ENCODE measurements at places on chromosomes 11 and 22.

- DNase-seq = no peak
Observed at GRCh38 chr11:22432291-22433093, 94.3 kb downstream of the SLC17A6 start.

- no peak for DNase-seq
Observed at GRCh38 chr11:76560219-76560618, 110.3 kb downstream of the LRRC32 start.

GRCh38 chr22:29693671-29694070 lies 26.1 kb upstream of the CABP7 start:
- no peak for DNase-seq

DNA sequence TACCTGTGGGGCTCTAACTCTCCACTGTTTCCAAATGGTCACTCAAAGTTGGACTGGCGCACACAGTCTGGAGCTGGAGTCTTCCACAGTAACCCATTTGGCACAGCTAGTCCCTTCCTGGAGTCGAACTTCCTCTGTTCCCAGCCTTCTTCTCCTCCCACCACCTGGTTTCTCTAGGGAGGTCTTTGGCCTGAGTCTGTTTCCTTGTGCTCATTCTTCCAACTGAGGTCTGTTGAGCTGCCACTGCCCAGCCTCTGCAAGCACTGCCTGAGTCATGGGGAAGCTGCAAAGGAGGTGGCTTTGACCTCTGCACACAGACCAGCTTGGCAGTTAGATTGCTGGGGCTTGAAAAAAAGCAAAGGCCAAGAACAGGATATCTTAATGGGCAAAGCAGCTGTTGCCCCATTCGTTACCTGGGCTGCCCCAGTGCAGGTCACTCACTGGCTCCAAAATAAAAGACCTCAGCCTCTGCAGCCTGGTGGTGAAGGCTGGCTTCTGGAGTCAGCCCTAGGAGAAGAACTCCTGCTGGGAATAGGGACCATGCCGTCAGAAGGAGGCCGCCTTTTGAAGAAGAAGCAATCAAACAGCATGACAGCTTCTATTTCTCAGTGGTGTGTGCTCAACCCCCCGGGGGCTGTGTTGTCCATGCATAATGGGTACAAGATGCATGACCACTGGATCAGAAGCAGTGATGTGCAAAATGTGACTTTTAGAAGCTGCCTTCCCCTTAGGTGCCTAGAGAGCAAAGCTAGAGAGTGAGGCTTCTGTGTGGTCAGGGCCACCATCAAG lies 3.0 kb downstream of the ADAMTS15 start:
- DNase-seq = no peak

- no peak for DNase-seq
Observed at GRCh38 chr11:58028687-58029411, 1.9 kb upstream of the OR6Q1 start.

- DNase-seq = no peak
Observed at GRCh38 chr11:115282923-115283322, 221.3 kb downstream of the CADM1 start.

DNA sequence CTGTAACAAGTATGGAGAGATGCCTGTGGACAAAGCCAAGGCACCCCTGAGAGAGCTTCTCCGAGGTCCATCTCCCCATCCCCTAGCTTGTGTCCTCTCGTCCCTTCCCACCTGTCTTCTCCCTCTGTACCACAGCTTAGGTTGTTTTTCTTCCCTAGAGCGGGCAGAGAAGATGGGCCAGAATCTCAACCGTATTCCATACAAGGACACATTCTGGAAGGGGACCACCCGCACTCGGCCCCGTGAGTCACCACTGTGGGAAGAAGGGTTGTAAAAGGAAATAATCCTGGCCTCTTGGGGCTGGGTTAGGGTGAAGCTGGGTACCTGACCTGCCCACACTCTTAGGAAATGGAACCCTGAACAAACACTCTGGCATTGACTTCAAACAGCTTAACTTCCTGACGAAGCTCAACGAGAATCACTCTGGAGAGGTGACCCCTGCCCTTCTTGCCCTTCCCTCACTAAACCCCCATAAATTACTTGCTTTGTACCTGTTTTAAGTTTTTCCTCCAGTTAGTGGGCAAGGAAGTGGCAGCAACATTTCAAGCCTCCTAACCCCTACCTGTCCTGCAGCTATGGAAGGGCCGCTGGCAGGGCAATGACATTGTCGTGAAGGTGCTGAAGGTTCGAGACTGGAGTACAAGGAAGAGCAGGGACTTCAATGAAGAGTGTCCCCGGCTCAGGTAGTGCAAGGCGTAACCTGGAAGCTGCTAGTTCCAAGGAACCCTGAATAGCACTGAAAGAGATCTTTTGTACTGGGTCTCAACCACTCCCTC lies 3.1 kb downstream of the TAF10 start:
- no peak for DNase-seq

GRCh38 chr11:75351791-75352587 lies 528 bp upstream of the ARRB1 start:
- DNase-seq = peak; percentile 84

DNA sequence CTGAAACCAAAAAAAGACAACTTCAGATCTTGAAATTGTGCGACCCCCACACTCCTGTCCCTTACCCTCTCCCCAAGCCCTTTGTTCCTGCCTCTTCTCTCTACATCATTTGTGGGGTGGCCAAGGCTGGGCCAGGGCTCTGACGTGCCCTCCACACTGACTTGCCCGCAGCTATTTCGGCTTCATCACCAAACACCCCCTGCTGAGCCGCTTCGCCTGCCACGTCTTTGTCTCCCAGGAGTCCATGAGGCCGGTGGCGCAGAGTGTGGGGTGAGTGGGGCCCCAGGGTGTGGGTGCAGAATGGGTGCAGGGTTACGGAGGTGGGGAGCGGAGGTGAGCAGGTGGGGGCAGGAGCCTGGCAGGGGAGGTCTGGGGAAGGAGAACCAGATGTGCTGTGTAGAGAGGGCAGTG lies 9.5 kb downstream of the MAPK8IP2 start:
- no peak for DNase-seq

DNA sequence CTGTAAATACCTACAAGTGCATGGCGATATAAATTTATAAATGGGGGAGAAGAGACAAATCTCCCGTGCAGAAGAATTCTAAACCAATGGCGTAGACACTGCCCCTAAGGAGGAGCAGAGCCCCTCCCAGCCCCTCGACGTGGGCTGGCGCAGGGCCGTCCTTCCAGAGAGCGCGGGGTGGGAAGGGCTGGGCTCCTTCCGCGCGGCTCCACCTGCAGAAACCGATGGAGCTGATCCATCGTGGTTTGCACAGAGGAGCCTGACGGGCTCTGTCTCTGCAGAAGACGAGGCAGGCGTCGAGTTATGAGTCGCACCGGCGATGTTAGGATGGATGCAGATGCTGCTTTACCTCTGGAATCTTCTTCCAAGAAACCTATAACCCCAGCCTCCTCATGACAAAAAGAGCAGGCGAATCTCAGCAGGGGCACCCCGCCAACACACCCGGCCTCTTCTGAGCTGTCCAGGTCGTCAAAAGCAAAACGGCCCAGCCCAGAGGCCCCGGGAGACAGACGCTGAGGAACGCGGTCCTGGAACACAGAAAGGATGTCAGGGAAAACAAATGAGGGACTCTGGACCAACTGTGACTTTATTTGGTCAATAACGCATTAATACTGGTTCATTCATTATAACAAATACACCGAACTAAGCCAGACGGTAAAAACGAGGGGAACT lies 11.0 kb upstream of the B4GALNT4 start:
- DNase-seq = no peak

- DNase-seq = no peak
Observed at GRCh38 chr11:2713661-2714462, 14.1 kb upstream of the KCNQ1OT1 start.

DNA sequence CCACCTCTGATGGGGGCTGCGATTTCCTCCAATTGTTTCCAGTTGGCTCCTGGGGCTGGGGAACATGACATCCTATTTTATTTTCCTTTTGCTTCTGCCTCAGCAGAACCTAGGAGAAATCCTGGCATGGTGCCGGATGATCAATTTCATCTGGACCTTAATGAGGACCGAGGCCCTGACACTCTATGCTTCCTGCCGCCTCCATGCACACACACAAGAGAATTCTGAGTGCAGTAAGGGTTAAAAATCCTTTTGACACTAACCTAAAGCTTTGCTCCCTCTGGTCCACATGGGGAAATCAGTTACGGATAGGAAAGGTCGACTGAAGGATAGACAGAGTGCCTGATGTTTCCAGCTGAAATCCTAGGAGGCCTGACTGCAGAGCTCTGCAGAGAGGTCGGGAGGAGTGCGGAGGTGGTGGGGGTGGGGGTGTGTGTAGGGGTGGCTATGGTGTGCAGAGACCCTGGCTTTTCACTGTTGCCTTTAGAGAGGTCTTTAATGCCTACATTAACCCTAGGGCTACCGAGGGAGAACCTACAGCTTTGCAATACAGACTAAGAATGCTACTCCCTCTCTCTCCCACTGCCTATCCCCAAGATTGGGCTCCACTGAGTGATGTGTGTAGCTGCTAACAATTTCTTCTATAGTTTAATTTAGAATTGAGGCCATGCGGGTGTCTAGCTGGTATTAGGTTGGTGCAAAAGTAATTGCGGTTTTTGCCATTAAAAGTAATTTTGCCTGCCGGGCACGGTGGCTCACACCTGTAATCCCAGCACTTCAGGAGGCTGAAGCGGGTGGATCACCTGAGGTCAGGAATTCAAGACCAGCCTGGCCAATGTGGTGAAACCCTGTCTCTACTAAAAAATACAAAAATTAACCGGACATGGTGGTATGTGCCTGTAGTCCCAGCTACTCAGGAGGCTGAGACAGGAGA lies 53.6 kb upstream of the INCENP start:
- no peak for DNase-seq

DNA sequence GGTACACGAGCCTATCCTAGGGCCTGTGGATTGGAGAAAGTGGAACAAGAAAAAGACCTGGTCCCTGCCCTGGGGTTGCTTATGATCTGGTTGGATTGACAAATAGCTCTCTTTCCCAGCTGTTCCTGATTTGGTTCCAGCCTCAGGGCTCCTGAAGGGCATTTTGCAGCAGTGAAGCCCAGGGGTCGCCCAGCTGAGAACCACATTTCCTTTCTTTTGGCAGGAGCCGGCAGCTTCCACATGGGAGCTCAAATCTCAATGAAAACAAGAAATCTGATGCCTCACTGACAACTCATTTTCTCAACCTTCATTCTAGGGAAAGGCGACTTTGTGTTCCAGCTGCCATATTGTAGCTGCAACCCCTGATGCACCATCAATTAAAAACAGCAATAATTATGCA lies 140.6 kb upstream of the CADM1 start:
- DNase-seq = no peak

DNA sequence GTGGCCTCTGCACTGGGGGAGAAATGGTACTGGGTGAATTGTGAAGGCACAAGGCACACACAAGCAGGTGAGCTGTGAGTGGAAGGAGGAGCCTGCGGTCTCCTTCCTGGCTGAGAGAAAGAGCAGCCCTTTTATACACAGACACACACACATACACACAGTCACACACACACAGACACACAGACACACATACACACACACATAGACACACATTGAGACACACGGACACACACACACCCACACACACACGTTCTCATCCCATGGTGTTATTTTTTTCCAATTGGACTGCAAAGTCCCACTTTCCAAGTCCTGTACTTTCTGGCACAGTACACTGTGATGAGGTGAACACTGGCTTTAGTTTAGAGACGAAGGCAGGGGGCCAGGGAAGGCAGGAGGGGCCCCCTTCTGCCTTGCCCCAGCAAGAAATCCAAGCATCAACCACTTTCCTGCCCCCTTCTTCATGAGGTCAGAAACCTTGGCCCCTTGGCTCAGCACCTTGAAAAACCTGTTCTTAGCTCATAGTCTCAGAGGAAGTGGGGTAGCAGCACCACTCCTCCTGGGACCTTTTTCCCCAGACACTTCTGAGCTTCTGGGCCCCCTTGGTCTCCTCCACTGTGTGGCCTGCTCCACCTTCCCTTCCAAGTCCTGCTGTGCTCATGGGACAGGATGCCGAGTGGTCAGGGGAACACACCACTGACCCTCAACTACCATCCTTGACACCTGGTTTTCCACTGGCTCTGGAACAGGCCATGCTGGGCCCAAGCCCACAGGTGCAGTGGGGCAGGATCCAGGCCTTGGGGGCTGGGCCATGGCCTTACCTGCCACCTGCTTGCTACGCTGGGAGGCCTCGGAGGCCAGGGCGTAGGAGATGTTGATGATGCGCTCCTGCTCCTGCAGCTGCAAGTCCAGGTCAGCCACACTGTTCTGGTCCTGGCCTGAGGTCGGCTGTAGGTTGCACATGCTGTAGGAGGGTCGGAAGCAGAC lies 43.8 kb downstream of the C11orf58 start:
- no peak for DNase-seq

GRCh38 chr11:57349491-57350274 lies 11.5 kb downstream of the P2RX3 start:
- peak; percentile 64 for DNase-seq
